ENCODE measurements at places on chromosomes 6 and 20.

DNA sequence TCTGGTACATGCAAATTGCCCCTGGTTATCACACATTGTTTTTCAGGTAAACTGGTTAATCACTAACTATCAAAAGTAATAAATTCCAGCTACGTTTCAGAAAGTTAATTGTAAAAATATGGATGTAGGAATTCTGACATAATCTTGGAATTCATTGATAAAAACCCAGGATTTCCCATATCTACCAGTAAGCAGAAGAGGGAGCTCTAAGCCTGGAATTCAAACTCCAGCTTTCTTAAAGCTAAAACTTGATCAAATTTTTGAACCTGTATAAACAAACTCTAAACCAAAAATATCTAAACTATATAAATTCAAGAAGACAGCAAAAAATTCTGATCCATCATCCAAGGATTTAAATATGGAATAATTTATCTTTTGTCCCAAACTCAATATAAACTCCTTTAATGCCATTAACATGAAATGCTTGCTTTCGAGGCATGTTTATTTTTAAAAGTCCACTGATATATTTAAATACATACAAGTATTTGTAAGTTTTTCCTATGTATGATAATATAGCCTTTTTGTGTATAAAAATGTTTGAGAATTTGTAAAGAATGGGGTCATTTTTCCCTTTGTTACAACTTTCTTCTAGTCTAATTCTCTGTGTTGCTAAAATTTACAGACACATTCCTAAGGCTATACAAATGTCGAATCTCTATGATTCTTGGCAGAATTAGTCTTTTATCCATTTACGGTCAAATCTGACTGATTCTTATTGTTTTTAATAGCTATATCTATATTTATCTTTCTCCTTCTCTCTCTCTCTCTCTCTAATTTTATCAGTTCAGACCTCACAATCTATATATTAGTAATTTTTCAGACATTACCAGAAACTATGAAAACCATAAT, 91.4 kb upstream of the RNF217 start:
- DNase-seq, result no peak

GRCh38 chr6:27157459-27158315, 89.8 kb upstream of the PRSS16 start:
- peak; percentile 78 for DNase-seq

DNA sequence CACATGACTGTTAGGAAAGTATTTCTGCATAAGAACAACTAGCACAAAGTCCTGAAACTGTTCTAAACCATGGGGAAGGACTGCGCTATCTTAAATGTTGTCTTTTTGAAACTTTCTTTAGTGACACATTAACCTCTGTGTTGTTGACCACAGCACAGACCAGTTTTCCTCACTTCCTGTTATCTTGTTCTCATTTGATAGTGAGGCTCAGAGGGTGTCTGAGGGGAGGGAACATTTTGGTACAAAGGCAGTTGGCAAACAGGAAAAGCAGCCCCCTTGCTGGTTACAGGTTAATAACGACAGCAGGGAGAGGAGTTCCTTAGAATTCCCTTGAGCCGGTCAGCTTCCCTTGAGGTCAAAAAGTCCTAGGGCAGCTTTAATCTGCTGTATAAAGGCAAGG, 143.5 kb upstream of the BMP2 start:
- DNase-seq, result no peak

- DNase-seq, result no peak
These were observed 61.8 kb downstream of the CYB5R4 start for GRCh38 chr6:83921315-83921714.

- no peak for DNase-seq
These were observed 312.7 kb downstream of the LAMA2 start for GRCh38 chr6:129195643-129196042.

GRCh38 chr20:62824476-62825332, 7.9 kb downstream of the COL9A3 start:
- peak; percentile 58 for DNase-seq

DNA sequence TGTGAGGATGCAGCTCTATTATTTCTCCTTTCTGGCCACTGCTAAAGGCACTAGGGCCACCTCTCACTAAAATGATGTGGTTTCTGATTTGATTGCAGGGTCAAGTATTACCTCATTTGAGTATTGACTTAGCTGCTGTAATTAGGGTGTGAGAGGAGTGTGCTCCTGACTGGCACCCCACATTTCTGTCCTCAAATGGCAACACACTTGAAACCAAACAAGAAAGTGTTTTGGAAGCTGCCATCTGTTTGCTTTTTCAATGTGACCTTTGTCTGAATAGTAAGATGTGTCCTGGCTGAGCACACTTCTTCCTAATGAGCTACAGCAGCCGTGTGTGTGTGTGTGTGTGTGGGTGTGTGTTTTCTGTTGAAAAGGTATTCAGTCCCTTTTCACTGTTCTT, 62.8 kb upstream of the SCP2D1 start:
- no peak for DNase-seq

- no peak for DNase-seq
These were observed 176.0 kb downstream of the MRPL14 start for GRCh38 chr6:43951063-43951755.

GRCh38 chr20:41501376-41501775, 116.8 kb downstream of the CHD6 start:
- no peak for DNase-seq

GRCh38 chr20:8394308-8394945, 262.4 kb downstream of the PLCB1 start:
- DNase-seq, result no peak

GRCh38 chr6:23524548-23524947, 601.5 kb upstream of the NRSN1 start:
- no peak for DNase-seq

GRCh38 chr20:48169650-48170225, 384.5 kb upstream of the SULF2 start:
- DNase-seq, result no peak

DNA sequence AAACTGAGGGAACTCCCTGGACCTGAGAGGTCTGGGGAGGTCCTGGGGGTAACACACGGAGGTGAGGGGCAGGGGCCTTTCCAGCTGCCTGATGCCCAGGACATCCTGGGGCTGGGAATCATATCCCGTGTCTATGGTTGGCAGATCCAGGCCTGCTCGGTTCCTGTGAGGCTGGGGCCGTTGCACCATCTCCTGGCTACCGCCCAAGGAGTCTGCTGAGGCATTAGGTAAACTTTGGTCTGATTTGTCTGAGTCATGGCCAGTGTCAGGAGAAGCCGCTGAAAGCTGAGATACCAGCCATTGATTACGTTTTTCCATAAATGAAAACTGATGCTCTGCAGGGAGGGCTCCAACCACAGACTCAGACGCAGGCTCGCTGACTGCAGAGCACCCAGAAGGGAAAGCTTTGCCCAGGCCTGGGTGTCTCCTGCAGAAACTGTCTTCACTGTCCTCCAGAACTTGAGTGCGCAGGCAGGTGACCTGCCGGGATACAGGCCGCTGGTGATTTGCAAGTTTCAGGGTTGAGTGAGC, 14.2 kb downstream of the TRAF3IP2 start:
- no peak for DNase-seq

DNA sequence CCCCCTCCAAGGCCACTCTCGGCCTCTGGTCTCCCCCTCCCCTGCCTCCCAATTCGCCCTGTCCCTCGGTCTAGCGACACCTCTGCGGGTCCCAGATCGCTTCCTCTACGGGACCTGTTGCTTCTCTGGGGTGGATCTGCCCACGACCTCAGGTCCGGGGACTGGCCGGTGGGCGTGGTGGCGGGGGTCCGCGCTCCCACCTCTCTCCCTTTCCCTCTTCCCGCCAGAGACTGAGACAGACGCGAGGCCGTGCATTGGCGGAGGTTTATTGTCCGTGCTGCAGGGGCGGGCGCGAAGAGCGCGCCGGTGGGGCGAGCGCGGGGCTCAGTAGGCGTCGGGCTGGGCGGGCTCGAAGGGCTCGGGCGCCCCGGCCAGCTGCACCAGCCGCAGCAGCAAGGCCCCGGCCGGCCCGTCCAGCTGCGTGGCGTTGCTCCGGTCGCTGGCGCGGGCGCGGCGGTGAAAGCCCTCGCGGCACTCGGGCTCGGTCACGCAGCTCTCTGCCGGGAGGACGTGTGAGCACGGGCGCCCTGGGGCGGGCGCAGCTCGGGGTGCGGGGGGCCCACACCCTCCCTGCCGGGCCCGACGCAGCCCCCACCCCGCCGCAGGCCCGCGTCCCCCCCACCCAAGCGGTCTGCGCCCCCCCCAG, 2.1 kb downstream of the AVP start:
- DNase-seq, result no peak

GRCh38 chr6:22529866-22530265, 39.5 kb upstream of the HDGFL1 start:
- no peak for DNase-seq

GRCh38 chr6:2693231-2693630, 57.5 kb downstream of the MYLK4 start:
- DNase-seq, result no peak

GRCh38 chr6:146916435-146917025, 287.7 kb upstream of the STXBP5 start:
- DNase-seq, result no peak

DNA sequence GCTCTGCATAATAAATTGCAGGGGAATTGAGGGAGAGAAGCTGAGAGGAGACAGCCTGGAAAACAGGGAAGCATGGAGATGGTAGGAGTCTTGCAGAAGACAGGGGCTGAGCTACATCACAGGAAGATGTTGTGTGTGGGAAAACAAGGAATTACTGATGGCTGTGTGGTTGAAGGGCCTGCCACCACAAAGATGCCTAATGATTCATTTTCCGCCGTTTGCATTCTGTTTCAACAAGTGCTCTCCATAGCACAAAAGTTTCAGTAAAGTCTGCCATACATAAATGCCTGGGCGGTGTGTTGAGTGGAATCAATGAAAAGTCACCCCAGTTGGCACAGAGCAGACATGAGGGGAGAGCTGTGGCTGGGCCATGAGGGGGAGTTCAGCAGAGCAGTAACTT, 5.6 kb upstream of the KLHL31 start:
- no peak for DNase-seq

DNA sequence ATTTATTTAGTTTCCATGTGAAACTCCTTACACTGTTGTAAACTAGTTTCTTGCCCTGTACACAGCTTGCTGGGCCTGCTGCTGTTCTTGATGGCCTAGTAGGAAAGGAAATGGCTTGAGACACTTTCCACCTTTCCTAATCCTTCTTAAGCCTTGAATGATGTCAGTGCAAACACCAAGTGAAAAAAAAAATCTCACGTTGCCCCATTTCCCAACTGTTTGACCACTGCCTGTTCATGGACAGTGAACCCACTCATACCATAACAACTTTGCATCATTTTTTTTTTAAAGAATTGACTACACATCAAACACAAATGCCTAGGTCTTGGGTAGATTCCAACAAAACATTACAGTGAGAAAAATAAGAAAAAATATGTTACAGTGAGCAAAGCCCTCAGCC, 653.6 kb upstream of the FLRT3 start:
- no peak for DNase-seq

DNA sequence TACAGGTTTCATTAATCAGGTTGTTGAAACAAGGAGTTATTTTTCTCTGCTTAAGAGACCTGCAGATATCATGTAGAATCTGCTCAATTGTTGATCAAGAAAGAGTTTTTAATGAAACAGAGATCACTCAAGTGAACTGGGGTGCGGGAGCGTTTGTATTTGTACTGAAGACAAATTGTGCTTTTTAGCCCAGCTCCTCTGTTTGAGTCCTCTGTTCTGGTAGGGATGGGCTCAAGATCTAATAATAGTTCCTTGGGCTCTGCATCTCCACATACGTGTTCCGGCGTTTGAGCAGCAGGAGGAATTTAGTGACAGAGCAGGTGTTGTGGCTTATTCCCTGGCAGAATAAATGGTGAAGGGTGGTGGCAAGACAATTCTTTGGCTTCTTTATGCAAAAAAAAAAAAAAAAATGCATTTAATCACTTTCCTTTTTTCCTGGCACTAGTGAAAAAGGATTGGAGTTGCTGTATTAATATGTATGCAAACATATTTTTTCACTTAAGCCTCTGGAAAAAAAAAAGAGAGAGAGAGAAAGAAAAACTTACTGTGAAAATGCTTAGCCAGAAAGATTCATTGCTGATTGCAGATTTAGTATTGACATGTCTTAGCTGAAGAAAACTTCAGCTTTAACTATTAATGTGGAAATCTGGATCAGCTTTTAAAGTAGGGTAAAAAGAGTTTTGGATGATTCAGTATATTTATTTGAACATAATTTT, 4.0 kb downstream of the CITED2 start:
- no peak for DNase-seq

DNA sequence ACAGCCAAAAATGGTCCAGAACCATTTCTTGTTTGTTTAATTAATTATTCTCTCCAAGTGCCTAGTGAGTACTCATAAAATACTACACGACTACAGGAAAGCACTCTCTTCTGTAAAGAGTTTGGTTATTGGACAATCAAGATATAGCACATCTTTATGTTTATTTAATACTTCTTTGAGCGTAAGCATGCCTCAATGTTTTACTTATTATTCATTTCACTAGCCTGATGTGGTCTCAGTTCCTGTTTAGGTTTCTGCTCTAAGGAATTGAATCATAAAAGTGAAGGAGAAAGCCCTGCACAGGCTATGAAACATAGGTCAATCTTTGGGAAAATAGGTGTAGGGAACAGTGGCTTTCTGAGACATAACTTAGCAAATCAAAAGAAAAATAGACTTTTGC, 45.9 kb upstream of the AIG1 start:
- no peak for DNase-seq

DNA sequence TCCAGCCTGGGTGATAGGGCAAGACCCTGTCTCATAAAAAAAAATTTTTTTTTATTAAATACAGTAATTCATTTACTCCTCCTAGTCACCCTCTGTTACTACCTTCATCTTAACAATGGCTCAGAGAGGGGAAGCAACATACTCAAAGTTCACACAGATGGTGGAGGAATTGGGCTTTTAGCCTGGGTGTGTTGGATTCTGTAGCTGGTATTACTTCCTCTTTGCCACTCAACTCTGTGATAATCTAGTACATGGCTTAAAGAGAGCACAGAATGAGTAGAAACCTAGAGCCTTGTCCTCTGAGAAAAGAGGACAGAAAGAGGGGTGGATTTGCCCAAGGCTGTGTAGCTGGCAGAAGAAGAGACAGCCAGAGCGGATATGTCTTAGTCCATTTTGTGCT, 96.6 kb downstream of the DLGAP4 start:
- no peak for DNase-seq

DNA sequence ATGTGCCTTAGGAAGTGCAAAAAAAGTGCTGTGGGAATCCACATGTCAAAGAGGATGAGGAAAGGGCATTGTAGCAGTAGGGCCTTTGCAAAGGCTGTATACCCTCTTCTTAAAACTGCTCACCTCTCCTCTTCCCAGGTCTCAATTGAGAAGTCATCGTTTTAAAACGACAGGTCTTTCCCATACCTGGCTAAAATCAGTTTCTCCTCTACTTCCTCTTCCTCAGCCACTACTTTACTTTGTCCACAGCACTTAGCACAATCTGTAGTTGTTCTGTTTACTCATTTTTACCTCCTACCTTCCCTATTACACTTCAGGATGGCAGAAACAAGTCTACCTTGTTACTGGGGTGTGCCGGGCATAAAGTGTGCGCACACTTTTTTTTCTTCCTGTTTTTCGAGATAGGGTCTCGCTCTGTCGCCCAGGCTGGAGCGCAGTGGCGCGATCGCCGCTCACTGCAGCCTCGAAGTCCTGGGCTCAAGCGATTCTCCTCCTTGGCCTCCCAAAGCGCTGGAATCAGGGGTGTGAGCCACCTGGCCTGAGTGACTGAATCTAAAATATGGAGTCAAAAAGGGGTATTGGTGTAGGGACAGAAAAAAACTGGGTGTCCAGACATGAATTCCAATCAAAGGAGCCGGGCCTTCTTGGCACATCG, 9.8 kb upstream of the ELOVL5 start:
- DNase-seq, result no peak

- DNase-seq, result no peak
These were observed 12.0 kb downstream of the TRAM2 start for GRCh38 chr6:52564856-52565255.

Data from central memory CD4-positive, alpha-beta T cell (primary cell).